ENCODE measurements at places on chromosomes 7 and 10.
A peak's percentile ranks its signal among the peaks of the same experiment; 100 is the strongest.

DNA sequence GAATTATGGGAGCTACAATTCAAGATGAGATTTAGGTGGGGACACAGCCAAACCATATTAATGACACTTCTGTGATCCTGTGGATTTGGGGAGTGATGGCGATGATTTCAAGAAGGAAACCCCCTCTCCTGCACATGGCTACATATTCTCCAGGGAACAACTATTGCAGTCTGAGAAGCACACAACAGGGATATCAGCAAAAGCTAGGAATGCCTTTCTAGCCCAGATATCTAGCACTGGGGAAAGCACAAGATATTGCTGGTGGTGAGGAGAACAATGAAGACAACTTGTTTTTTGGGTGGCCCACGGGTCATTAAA, 24.3 kb downstream of the EPDR1 start:
- no peak for DNase-seq

GRCh38 chr7:17802056-17802455, 138.2 kb downstream of the SNX13 start:
- DNase-seq: no peak

- DNase-seq: peak; percentile 64
These were observed 9.0 kb downstream of the IQCE start for GRCh38 chr7:2567679-2568278.

GRCh38 chr7:113294750-113295149, 176.4 kb upstream of the SMIM30 start:
- DNase-seq: no peak

- no peak for DNase-seq
These were observed 124.8 kb upstream of the FAM3C start for GRCh38 chr7:121520911-121521310.

GRCh38 chr7:36686499-36686898, 37.8 kb downstream of the AOAH start:
- DNase-seq: no peak

DNA sequence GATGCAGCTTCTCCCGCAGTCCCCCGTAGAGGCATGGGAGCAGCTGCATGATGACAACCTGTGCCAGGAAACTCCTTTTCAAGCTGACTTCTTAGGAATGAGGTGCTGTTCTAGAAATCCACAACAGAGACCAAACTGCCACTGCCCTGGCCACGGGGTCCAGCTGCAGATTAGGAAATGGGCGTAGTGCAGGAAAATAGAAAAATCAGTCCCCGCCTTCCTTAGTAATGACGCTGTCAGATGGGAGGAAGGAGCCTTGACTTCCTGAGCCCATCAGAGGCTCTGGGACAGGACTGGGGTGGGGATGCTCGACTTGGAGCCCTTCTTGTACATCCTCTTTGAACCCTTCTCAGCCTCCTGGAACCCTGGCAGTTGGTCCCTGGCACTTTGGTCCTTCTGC, 227.8 kb upstream of the GRB10 start:
- no peak for DNase-seq

- no peak for DNase-seq
These were observed 14.4 kb upstream of the ATP6V0E2 start for GRCh38 chr7:149859369-149859768.

GRCh38 chr7:33452805-33453502, 323.6 kb downstream of the BBS9 start:
- DNase-seq: no peak

GRCh38 chr10:109835257-109835656, 88.1 kb downstream of the XPNPEP1 start:
- no peak for DNase-seq

DNA sequence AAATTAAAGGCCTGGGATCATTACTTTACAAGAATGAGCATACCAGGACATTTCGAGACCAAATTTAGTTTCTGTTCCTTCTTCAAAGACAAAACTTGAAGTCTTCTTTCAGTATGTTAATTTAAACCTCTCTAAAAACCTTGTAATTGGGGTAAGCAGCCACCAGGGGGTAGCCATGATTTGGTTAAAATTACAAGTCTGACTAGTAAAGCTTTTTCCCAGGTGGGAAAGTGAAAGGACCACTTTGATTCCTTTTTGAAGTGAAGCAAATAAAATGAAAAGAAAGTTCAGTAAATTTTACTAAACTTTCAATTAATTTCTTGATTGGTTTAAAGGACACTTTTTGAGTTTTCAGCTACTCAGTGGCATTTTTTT, 294.3 kb downstream of the BBS9 start:
- DNase-seq: no peak

DNA sequence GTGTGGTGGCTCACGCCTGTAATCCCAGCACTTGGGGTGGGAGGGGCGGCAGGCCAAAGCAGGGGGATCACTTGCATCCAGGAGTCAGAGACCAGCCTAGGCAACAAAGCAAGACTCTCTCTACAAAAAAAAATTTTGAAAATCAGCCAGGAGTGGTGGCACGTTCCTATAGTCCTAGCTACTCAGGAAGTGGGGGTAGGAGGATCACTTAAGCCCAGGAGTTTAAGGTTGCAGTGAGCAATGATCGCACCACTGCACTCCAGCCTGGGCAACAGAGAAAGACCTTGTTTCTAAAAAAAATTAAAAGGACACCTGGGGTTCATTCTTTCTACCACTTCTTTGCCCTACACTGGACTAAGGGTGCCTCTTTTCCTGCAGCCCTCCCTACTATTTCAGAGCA, 15.1 kb downstream of the WAPL start:
- no peak for DNase-seq

DNA sequence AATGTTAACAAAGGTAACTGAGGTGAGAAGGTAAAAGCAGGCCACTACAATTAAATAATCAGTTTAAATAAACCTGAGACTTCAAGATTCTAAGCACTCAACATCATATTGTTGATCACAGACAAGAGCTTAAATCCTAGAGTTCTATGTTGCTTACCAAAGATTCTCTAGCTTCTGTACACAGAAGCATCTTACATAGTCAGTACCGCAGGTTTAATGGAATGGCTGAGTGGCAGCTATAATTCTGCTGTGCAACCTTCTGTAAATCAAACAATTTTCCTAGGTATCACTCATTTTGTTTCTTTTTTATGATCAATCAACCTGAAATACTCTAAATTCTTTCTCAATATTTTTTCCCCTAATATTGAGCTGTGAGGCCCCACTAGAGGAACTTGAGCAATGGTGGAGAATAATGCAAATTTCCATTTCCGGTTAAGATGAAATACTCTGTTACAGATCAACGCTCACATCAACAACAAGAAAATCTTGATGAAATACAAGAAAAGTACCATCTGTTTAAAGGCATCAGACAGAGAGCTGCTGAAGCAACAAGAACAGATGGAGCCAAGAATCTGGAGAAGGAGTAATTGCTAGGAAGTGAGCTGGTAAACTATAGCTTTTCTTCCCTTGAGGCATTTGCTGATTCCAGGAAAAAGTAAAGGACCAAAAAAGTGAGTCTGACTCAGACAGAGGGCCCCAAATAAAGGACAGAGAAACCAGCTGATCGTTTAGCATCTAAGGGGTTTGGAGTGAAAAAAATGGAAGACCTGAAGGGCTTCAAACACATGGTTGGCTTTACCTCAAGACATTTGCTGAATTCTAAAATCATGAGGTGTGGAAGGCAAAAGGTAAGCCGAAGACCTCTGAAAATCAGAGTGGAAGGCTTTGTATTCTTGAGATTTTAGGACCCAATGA, 22.6 kb downstream of the PNPLA8 start:
- DNase-seq: no peak

GRCh38 chr7:127886248-127886647, 145.0 kb downstream of the LRRC4 start:
- no peak for DNase-seq

GRCh38 chr10:76769582-76769981, 868.0 kb downstream of the KCNMA1 start:
- no peak for DNase-seq

- no peak for DNase-seq
These were observed 26.8 kb downstream of the ELFN1 start for GRCh38 chr7:1696671-1697498.

DNA sequence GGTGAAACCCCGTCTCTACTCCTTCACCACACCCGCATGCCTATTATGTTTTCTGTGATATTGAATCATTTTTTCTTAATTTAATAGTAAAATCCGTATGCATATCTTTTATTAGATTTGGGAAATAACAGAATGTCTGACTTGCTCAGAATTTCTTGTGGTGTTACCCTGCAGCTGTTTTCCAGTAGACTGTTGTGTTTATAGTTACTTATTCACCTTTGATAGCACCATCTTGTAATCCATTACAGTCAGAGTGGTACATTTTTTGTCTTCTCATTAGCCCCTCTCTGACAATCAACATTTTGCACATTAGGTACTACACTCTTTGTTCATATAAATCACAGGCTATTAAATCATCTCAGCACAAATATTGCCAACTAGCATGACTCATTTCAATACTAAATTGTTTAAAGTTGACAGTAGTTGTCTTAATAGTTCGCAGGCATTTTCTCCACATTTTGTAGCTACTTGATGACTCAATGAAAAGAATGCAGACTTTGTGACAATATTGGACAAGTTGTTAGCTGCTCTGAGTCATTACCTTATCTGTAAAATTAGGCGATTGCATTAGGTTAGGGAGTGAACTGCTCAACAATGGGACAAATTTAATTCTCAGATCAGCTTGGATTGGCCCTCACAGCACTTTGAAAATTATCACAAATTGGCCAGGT, 17.8 kb upstream of the SLC16A12 start:
- no peak for DNase-seq

DNA sequence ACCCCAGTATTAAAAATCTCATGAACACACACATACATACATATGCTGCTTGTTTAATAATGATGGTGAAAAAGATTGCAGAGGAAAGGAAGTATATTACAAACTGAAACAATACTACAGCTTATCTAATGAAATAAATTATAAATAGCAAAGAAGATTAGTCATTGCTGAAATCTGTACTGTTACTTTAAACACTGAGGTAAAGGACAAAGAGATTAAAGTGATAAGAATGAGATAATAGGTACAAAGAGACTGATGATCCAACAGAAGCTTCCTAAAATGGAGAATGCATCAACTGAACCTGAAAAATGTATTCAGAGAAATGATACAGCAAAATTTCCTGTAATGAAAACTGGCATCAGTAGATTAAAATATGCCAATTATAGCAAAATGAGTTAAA, 91.5 kb upstream of the KCND2 start:
- no peak for DNase-seq

DNA sequence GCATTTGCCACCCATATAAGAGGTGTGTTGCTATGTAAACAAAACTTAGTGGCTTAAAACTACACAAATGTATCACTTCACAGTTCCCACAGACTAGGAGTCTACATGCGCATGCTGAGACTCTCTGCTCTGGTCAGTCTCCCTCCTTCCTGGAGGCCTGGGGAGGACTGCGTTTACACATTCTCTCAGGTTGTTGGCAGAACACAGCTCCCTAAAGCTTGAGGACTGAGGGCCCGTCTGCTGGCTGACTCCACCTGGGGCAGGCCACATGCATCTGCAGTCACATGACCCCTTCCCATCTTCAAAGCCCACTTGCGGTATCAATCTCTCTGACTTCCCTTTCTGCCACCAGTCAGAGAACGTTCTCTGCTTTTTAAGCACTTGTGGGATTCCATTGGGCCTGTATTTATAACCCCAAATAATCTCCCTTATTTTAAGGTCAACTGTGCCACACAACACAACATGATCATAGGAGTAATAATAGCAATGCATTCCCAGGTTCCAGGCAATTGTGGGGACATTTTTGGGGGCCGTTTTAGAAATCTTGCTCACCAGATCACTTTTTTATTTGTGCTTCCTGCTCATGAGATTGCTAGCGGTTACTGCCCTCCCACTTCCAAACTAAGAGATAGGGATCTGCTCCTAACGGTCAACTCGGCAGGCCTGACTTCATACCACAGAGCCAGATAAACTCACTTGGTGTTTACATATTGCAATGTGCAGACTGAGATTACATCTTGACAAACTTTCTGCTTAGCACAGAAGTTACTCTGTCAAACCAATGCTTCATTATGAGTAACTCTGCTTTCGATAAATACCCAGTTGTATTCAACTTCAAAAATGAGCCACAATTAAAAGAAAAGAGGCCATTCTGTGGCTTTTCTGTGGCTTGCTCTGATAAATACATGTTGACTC, 96.3 kb downstream of the ALOX5 start:
- no peak for DNase-seq

- DNase-seq: no peak
These were observed 23.9 kb upstream of the AGFG2 start for GRCh38 chr7:100515072-100515532.

- no peak for DNase-seq
These were observed 34.0 kb downstream of the GPRIN2 start for GRCh38 chr10:46522295-46523118.

DNA sequence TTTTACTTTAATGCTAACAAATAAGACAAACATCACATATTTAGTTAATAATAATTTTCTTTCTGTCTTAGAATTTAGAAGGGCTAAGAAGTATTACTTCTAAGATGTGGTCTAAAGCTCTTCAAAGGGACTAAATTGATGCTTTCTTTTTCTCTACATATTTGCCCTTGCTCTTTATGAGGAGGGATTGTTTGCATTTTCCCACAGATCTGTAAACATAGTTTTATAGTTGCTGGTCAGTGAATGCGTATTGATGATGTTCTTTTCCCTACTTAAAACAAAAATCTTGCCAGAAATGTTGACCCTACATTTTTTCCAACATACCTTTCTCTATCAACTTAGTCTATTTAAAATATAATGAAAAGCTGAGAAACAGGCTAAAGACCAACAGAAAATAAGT, 372.4 kb upstream of the LRGUK start:
- DNase-seq: no peak

GRCh38 chr10:89309156-89310055, 7.6 kb downstream of the IFIT2 start:
- DNase-seq: no peak

DNA sequence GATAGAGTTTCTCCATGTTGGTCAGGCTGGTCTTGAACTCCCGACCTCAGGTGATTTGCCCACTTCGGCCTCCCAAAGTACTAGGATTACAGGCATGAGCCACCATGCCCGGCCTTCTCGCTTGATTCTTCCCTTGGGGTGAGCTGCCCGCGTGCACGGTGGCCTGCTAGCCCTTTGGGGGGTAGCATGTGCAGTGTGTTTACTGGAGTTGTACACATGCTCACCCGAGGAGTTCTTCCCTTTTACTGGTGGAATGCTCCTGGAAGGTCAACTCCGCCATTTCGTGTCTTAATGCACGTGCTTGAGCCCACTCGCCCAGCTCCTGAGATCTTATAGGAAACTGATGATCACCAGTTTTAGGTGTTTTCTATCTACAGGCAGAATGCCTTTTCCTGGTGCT, 17.0 kb upstream of the ADAMTS14 start:
- DNase-seq: no peak

- DNase-seq: no peak
These were observed 340.1 kb downstream of the NXPH1 start for GRCh38 chr7:8773518-8773917.

- DNase-seq: no peak
These were observed 41.6 kb downstream of the PIK3AP1 start for GRCh38 chr10:96678725-96679124.

- DNase-seq: no peak
These were observed 492 bp downstream of the COG5 start for GRCh38 chr7:107563081-107563774.

DNA sequence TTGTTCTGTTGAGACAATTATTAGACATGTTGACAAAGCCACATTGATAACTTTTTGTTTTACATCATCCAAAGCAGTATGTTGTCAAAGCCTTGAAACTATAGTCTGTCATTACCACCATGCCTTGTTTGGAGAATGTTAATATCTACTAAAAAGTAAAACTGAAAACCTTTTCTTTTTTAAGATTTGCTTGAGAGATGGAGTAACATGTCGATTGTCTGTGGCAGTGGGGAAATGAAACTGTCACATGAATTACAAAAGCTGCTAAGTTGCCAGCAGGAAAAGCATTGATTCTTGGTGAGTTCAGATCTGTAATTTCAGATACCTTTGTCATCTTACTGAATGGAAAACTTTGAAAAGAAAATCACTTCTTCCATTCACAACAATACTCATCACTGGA, 69.1 kb downstream of the TFPI2 start:
- no peak for DNase-seq
